ENCODE measurements at places on chromosomes 1 and 21.

DNA sequence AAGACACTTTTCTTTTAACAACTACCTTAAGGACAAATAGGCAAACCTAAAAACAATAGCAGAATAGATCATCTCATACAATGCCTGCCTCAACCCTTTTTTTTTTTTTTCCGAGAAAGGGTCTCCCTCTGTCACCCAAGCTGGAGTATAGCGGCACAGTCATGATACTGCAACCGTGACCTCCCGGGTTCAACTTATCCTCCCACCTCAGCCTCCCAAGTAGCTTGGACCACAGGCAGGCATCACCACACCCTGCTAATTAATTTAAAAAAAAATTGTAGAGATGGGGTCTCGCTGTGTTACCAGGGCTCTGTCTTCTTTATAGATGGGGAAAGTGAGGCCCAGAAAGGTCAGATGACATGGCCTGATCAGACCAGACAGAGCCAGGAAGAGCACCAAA is 7.9 kb downstream of the SH3BGRL3 start:
- no peak for DNase-seq

DNA sequence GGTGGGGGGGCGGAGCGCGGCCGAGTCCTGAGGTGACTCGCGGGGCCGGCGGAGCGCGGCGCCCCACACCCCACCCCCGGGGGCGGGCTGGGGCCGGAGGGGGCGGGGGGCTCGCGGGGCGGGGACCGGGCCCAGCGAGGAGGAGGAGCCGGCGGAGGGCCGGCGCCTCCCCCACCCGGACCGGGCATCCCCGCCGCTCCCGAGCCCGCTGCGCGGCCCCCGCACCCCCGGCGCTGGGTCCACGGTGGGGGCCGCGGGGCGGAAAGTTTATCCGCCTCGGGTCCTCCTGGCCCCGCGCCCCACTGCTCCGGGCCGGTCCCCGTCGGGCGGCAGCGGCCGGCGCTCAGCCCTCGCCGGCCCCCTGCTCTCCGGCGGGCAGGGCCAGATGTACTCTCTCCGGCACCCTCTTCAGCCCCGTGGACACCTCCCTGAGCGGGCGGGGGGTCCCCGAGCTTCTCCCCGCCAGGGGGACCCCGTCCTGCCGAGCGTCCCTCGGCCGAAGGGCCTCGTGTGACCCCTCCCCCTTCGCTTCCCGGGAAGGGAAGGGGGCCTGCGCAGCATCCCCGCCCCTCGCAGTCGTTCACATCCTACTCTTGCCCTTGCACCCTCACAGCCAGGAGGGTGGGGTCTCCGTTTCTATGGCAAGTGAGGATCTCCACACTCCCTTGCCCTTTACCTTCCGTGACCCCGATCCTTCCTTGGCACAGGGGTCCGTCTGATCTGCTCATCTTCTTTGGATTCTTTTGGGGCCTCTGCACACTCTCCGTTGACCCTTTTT is 663 bp downstream of the CAMTA1 start:
- no peak for DNase-seq

- no peak for DNase-seq
These were observed 675.8 kb downstream of the MATN1 start for GRCh38 chr1:30047576-30047975.

DNA sequence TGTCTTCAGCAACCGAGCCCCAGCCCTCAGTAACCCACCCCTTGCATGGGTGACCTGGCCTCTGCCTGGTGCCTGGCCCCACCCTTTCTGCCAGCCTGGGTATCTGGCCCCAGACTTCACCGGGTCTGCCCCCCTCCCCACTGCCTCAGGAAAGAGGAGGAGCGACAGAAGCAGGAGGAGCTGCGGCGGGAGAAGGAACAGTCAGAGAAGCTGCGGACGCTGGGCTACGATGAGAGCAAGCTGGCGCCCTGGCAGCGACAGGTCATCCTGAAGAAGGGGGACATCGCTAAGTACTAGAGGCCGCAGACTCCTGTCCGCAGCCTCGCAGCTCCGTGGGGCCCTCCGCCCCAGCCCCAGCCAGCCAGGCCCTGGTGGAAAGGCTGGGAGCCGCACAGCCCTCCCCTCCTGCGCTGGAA is 6.1 kb downstream of the TNFRSF25 start:
- no peak for DNase-seq

GRCh38 chr1:53266038-53266437 is 27.7 kb upstream of the MAGOH start:
- no peak for DNase-seq

DNA sequence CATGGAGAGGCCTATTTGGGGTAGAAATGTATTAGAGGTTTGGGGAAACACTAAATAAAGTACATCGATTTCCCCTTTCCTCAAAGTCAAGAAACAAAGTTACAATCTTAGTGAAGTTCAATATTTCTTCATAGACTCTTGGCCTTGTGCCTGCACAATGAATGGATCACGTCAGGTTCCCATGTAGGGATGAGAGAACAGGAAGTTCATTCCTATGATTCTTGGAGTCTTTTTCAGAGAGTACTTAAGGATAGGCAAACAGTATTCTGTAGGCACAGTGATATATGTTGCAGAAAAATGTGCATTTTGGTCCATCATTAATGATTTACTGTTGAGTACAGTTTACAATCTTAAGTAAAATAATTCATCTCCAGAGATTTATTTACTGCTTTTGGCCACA is 275.5 kb downstream of the RGS7 start:
- no peak for DNase-seq

DNA sequence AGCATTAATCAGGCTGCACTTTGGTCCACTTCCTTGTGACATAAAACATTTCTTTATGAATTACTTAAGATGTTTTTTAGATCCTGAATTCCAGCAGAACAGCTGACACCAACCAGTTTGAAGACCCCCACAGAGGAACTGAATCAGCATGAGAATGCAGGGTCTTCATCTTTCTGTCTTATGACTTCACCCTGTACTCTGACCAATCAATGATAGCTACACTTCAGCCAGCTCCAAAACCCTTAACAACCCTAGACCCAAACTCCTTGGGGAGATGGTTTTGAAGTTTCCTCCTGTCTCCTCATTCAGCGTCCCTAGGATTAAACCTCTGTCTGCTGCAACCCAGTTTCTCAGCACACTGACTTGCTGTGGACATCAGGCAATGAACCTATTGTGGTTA is 175.0 kb downstream of the CTH start:
- DNase-seq = no peak

DNA sequence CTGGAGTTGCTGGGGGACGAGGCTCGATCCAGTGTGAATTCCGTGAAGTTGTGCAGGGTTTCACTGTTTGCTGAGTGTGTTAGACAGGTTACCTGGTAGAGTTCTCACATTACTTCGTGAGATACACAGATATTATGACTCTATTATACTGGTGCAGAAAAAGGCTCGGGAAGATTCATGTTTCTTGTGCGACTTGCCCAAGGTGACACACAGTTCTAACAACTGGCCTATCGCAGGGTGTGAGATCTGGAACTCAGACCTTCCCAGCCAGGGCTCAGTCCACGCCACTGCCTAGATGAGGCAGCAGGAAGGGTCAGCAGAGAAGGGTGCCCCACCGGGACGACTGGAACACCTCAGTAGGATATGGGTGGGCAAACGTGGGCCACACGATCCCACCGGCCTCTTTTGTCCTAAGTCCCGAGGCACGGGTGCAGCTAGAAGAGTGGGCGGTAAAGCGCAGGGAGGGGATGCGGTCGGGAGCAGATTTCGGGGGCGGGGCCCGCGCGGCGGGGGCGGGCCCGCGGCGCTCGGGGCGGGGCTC is 296 bp upstream of the RNPEP start:
- no peak for DNase-seq

DNA sequence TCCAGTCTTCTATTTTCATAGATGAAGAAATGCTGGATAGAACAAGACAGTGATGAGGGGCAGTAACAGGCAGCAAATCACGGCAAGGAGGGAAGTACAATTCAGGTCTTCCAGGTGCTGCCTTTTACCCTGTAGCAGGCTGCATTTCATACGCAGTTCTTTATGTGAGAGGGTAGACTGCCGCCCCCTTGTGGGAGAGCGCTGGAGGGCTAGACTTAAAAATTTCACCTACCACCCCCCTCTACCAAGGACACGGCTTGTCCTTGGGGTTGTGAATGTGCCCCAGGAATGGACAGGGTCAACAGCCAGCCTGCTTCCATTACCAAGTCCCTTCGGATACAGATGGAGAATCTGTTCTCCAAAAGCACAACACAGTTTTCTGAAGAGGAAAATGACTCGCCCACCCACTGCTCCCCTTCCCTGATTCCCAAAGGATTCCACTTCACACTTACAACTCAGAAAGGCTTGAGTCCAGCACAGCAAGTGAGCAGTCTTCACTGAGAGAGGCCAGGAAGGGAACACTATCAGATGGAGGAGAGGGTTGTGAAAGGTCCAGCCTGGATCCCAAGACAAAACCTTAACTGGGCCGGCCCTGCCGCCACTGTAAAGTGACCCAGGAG is 7.4 kb downstream of the WDR77 start:
- no peak for DNase-seq

GRCh38 chr1:192620071-192620635 is 15.8 kb upstream of the RGS13 start:
- DNase-seq = no peak

DNA sequence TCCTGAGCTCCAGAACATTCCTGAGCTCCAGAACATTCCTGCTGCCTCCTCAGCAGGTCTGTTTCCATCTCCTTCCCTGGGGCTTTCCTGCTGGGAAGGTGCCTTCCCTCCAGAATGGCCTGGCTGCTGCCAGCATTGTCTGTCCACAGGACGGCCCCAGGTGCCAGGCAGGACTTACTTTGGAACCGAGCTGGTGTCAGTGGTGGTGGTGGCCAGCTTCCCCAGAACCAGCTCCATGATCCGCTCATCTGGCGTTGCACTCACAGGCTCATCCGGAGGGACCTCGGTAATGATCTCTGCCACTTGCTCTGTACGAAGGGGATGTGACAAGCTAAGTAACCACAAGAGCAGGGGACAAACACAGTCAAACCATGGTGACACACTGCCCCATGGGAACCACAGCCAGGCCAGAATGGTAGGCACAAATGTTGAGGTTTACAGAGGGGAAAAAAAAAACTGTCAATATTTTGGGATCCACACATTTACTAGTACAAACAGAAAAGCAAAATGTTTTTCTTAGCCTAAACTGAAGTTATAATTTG is 41.3 kb downstream of the PRDM15 start:
- DNase-seq = no peak

DNA sequence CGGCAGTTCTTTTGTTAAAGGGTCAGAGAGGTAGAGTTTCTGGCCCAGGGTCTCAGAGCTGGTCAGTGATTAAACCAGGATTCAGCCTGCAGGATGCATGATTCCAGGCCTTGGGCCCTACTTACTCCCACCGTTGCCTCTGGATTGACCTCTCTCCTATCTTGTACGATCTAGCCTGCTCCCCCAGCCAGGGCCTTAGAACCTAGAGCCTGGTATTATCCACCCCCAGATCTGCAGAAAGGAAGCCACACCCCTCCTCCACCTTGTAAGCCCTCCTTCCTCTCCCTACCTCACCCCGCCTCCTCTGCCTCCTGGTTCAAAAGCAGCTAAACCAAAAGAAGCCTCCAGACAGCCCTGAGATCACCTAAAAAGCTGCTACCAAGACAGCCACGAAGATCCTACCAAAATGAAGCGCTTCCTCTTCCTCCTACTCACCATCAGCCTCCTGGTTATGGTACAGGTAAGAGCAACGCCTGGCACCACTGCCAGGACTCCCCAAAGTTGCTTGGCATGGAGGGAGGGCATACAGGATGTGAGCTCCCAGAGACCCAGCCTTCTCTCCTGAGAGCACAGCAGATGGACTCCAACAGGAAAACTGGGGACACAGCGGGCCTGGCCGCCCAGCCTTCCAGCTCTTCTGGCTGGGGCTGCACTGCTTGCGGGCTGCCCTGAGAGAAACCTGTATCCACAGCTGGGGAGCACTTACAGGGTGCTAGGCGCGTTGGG is at the start of gene CD52:
Gene CD52, plus strand, starts transcription at position 347 of the 726 bp plus-strand sequence. Its CDS starts 60 bp downstream, at position 407.
- DNase-seq = no peak

GRCh38 chr1:176187001-176187400 is 20.1 kb downstream of the COP1 start:
- DNase-seq = no peak

- no peak for DNase-seq
These were observed 59.1 kb downstream of the PRDM2 start for GRCh38 chr1:13759072-13759471.

DNA sequence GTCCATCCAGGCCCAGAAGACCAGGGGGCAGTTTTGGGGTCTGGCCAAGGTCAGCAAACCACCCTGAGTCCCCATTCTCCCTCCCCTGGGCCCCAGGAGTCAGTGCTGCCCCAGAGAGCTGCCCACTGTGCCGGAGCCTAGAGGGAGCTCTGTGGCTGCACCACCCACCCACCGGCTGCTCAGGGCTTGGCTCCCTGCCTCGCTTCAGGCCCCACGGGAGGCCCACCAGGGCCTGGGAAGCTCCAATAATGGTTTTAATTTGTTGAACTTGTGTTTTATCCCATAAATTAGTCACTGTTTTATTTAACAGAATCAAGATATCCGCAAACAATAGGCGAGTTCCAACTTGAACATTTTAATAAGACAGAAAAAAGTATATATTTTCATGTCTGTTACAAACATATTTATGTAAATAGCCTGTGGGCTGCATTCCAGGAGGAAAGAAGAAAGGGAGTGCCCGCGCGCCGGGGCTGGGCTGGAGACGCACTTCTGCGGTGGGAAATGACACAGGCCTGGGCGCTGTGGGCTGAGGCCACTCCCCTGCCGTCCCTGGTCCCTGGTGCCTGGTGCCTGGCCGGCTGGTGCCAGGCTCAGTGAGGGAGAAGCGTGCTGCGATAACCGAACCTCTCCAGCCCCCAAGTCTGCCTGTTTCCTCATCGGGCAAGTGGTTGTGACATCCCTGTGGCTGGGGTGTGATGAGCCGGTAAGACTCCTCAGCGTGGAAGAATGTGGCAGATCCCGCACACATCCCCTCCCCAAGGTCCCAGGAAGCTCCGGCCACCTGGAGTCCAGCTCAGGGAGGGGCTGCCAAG is 160.5 kb downstream of the PEX14 start:
- DNase-seq = no peak

DNA sequence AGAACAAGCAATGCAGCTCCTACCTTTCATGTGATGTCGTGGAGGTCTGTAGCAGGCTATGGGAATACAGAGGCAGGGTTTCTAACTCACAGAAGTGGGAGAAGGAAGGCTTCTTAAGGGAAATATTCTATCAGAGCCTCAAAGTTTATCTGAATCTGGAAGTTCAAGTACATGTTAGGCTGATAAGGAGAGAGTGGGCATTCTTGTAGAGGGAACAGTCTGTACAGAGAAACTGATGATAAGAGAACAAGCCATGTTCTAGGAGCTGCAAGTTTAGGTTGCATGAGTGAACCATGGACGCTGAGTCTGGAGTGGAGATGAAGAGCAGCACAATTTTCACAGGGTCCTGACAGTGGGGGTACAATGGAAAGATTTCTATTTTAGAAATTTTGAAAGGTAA is 344.0 kb downstream of the CHRM3 start:
- DNase-seq = no peak

- DNase-seq = no peak
These were observed 12.2 kb downstream of the NGF start for GRCh38 chr1:115325874-115326273.
